ENCODE measurements at places on chromosomes 16 and 17.
A peak's percentile ranks its signal among the peaks of the same experiment; 100 is the strongest.

DNA sequence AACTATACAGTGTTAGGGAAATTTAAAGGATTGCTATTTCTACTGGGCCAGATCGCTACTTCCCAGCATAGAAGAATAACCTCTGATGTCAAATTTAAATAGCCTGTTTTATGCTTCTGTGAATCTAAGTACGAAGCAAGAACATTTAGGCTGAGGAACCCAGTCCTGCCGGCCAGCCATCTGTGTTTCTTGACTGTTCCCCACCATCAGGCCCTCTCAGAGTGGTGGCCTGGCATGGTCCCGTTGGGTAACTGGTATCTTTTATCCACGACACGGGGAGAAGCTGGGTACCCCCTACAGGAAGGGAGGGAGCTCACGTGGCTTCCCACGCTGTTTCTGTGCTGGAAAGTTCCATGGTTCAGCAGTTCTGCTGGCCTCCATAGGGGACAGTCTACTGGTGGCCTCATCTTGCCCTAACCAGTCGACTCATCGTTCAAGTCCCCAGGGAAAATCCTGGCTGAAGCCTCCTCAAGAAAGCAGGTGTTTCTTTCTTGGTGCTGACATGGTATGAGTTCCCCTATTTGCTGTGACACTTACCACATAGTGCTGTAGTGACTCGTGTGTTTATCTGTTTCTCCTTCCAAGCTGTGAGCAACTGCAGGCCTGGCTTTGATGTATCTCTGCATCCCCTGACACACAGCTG is 201.7 kb upstream of the NLRP1 start:
- no peak for DNase-seq

DNA sequence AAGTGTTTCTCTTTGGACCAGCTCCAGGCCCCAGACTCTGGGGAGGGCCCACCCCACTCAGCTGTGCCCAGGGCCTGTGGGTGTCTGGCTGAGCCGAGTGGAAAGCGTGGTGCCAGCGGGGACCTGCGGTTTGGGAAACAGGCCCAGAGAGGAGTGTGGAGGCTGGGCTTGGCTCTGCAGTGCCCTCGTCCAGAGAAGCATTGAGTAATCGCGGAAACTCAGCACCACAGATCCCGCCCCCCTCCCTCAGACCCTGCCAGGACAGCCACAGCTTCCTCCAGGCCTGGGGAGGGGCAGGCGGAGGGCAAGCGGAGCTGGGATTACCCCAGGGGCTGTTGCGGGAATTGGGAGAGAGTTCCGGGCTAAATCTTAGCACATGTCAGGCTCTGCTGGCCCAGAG is 14.6 kb upstream of the PITPNA start:
- DNase-seq = peak; percentile 85

- DNase-seq = no peak
These were observed 1.5 kb upstream of the NHERF2 start for GRCh38 chr16:2025251-2025650.

GRCh38 chr17:38431346-38432145 is 3.3 kb downstream of the ARHGAP23 start:
- no peak for DNase-seq

Data from mucosa of gallbladder (tissue), 1 donor.